ENCODE measurements at places on chromosomes 1 and 21.

- DNase-seq = no peak
Observed at GRCh38 chr1:50232336-50232735, 123.6 kb downstream of the ELAVL4 start.

- no peak for DNase-seq
Observed at GRCh38 chr1:86453664-86454063, 15.1 kb upstream of the CLCA1 start.

GRCh38 chr1:174964972-174965361, 34.8 kb upstream of the CACYBP start:
- peak; percentile 36 for DNase-seq

DNA sequence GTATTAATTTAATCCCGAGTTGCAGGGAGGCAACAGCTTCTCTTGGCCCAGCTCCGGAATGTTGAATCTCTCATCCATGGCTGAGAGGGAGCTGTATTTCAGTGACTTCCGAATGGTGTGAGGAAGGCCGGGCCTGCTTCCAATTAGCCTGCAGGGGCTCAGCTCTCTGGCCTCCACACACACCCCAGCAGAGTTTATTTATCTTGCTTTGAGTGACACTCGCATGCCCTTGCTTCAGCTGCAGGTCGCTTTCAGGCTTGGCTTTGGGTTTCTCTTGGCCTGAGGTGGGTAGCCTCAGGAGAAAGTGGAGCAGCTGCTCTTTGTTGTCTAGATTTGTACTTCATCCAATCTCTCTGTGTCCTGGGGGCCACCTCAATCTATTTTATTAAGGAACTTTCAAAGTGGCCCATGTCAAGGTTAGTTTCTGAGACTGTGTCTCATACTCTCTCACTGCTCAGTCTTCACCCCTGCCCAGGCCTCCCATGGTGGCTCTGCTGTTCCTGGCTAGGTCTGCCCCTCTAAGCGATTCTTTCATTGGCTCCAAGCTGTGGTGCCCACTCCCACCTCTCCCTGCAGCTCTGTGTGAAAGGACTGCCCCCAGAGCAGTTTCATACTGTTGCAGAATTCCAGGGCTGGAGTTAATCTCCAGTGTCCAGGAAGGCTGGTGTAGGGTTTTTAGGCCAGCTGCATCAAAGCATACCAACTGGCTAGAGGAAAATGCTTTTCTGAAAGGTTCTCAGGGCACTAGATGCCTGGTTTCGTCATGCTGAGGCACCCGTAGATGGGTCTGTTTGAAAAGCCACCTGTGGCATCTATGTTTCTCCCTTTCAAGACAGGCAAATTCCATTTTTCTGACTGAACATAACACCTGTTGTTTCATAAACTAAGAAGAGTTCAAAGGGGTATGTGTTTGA, 153.5 kb downstream of the PLXNA2 start:
- DNase-seq = no peak

GRCh38 chr1:111719674-111720132, 19.5 kb downstream of the INKA2 start:
- no peak for DNase-seq

- DNase-seq = no peak
Observed at GRCh38 chr1:98791498-98791897, 130.0 kb downstream of the SNX7 start.

DNA sequence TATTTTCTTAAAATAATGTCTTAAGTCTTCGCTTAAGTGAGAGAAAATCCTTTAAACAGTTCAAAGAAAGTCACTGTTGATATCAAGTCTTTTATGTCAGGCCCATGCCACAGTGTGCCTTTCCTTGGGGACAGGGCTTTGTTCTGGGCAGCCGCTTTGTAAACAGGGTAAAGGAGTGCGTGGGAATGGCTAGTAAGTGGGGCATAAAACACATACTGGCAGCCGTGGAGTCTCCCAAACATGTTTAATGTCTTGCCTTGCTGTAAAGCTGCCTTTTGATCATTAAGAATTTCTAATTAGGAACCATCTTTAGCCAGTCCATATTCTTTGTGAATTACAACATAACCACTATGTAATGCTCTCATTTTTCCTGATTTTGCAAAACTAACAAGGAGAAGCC, 99.7 kb downstream of the PHTF1 start:
- DNase-seq = no peak
